Spinal cord (tissue), 10 donors: ENCODE measurements at places on chromosomes 7 and 10. TPM values are rescaled to one million over a fixed set of nuclear protein-coding genes. Genes with fewer than 3 reads are reported as not detected.

Gene HOXA10
- 0.22 TPM for total RNA-seq

Gene PRKRIP1
- total RNA-seq = 17.0 TPM

Gene NSUN6
- 31.0 TPM for total RNA-seq

Gene HERC4
- 89.5 TPM for total RNA-seq

Gene NEUROD6
- 10.4 TPM for total RNA-seq

Gene CREB5
- total RNA-seq = 16.4 TPM

Gene GSAP
- total RNA-seq = 18.4 TPM

Gene CDK13
- 94.7 TPM for total RNA-seq

Gene MYO3A
- total RNA-seq = 4.5 TPM

Gene CFAP46
- 5.3 TPM for total RNA-seq

Gene UPK3B
- 0.89 TPM for total RNA-seq

Gene CALHM3
- total RNA-seq = not detected

Gene SLC13A1
- not detected for total RNA-seq

Gene ZWINT
- total RNA-seq = 13.8 TPM

Gene EBLN1
- not detected for total RNA-seq

Gene THNSL1
- total RNA-seq = 8.7 TPM

Gene LRRD1
- 0.39 TPM for total RNA-seq

Gene TEX36
- 0.77 TPM for total RNA-seq

Gene ITPRID1
- not detected for total RNA-seq

Gene ADAMTS14
- total RNA-seq = 2.3 TPM

Gene FAM241B
- total RNA-seq = 9.8 TPM

Gene HELLS
- total RNA-seq = 34.7 TPM

Gene AMZ1
- 0.83 TPM for total RNA-seq

Gene NPY4R
- not detected for total RNA-seq

Gene ANKRD22
- total RNA-seq = 0.59 TPM

Gene CHAT
- total RNA-seq = 0.61 TPM

Gene HABP2
- total RNA-seq = 0.50 TPM

Gene FBXL13
- total RNA-seq = 7.2 TPM

Gene GRB10
- total RNA-seq = 50.2 TPM

Gene ENTPD7
- 19.0 TPM for total RNA-seq
